NCI-H2029 (cell line): ENCODE measurements at places on chromosomes 4 and X.
A peak's percentile ranks its signal among the peaks of the same experiment; 100 is the strongest.

DNA sequence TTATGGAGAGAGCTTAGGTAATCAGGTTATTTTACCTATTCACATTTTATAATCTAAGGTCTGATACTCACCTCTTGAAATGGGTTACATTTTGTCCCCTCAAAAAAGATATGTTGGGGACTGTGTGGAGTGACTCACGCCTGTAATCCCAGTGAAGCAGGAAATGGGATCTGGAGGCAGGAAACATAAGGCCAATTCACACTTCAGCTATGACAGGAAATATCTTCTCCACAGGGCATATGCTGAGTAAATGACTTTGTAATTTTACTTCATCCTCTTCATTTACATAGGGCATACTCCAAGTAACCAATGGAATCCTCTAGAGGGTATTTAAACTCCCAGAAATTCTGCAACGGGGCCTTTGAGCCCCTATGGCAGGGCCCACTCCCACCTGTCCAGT, 54.8 kb upstream of the ZMAT1 start:
- DNase-seq = no peak

DNA sequence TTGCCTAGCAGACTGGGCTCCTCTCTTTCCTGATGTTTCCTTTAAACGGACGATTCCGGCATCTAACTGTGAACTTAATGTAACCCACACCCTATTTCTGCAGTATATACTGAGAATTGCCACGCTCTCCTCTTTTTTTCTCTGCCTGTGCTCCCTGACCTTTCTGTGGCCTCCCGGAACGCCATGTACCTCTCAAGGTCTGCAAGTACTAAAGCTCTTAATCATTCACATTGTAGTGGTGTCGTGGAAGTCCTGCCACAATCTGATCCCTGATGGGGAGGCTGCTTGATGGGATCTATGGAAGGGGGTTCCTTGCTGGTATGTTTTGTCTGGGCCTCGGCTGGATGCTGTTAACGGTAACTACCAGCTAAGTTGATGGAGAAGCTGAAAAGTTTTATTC, 302.9 kb upstream of the EPHA5 start:
- DNase-seq = no peak

- DNase-seq = no peak
Observed at GRCh38 chr4:185550933-185551332, 15.6 kb upstream of the PDLIM3 start.

- DNase-seq = no peak
Observed at GRCh38 chrX:45196701-45197100, 4.0 kb downstream of the DIPK2B start.

DNA sequence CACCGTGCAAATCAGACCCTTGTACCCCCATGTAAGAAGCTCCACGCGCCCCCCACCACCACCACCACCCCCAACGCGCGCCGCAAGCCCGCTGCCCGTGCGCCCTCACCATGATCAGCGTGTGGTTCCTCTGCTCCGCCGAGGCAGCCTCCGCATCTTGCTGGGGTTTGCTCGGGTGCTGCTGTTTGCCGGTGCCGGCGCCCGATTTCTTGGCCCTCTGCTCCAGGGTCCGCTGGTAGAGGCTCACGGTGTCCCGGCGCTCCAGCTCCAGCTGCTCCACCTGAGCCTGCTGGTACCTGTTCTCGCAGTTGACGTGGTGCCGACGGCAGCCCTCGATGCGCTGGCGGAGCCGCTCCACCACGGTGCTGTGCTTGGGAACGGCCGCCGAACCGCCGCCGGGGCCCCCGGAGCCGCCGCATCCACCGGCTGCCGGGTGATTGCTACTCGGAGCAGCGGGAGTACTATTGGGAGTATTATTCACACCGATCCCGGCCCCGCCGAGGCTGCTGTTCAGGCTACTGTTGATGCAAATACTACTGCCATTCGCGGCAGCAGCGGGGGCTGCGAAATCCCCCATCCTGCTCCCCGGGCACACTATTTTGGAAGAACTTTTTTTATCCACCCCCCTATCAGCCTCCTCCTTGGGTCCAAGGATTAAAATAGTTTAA, 1.1 kb downstream of the MAML3 start:
- peak; percentile 64 for DNase-seq

- DNase-seq = no peak
Observed at GRCh38 chr4:114768501-114768900, 169.9 kb downstream of the UGT8 start.

- peak; percentile 24 for DNase-seq
Observed at GRCh38 chr4:78781924-78782323, 5.8 kb downstream of the BMP2K start.

DNA sequence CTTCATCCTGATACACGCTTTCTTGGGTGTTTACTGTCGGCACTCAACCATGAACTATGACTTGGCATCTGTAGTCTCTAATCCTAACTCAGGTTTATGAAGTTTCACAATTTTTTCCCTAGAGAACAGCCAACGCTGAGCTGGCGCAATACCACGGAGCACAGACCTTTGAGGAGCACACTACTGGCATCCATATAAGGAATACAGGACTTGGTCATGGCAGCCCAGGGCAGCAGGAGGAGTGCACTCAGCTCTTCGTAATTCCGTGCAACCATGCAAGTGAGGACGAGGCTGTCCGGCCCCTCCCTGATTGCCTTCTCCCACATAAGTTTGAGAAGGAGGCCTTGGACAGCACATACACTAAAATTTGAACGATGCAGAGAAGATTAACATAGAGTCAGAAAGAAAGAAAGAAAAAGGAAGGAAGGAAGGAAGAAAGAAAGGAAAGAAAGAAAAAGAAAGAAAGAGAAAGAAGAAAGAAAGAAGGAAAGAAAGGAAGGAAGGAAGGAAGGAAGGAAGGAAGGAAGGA, 41.0 kb upstream of the PDLIM5 start:
- no peak for DNase-seq

DNA sequence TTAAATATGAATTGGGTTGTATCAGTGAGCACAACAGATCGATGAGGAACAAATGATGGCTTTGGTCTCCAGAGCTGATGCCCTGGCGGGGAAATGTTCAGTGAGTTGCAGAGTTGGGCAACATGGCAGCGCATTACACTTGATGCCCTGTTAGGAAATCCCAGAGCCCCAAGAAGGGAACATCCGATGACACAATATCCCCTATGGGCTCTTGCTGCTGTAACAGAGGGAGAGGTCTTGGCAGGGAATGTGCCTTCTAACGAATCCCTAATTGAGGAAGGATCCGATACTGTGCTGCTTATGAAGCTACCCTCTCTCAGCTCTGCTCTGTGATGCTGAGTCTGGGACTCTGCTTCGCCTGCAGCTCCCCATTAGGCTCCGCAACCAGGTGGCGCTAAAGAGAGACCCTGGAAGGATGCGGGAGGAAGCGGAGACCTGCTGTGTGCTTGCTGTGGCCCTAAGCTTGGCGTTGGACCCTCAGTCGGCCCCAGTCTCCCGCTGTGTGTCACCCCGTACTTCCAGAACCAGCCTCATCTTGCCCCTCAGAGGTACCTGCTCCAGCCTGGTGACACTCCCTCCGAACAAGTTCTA, 38.9 kb downstream of the PDHA1 start:
- DNase-seq = no peak

- no peak for DNase-seq
Observed at GRCh38 chrX:48487362-48487798, 11.4 kb downstream of the FTSJ1 start.

GRCh38 chr4:2266181-2266580, 4.3 kb upstream of the MXD4 start:
- no peak for DNase-seq

DNA sequence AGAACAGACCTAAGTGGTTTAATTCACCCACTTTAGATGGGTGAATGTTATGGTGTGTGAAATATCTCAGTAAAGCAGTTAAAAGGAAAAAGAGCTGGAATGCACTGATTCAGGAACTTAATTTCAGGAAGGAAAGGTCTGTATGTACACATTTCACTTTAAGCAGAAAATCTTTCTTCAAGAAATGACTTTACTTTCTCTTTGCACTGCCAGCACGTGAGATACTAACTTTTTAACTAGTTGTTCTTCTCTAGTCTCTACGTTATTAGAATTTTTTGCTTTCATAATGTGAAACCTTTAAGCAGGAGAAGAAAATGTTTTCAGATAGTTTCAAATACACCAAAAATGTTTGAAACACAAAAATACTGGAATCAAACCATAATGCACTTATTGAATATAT, 18.8 kb downstream of the C4orf46 start:
- DNase-seq = no peak

GRCh38 chr4:20832826-20833225, 132.6 kb downstream of the PACRGL start:
- DNase-seq = no peak

DNA sequence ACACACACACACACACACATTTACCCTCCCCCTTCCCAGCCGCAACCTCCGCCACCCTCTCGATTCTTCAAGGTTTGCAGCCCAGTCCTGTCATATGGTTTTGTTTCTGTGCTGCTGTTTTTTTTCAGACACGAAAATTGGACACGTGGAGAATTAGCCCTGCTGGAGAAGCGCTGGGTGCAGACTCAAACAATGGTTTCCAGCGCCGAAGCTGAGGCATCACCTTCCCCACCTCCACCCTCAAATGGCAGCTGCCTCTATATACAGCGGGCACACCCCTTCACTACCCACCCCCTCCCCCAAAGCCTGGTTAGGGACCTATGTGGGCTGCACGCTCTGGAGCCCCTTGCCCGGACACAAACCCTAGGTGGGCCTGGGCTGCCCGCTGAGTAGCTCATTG, 87.9 kb downstream of the BCOR start:
- DNase-seq = no peak

DNA sequence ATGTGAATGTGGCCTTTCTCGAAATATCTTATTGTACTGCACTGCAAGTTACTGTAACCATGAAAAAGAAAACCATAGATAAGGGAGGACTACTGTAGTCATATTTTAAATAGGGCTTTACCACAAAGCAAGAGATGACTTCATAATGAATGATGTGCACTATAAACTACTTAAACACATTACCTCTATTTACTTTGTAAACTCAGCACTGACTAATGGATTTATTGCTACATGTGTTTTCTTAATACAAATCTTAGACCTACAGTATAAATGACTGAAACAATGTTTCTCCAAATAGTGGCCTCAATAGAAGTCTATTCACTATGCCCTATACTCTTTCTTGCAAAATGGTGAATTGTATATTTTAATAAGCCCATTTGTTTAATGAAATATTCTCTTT, 61.1 kb downstream of the HDX start:
- no peak for DNase-seq
